DMS79 (cell line): ENCODE measurements at places on chromosomes 4 and X.

GRCh38 chr4:65669111-65670019, 924 bp downstream of the EPHA5 start:
- no peak for DNase-seq

DNA sequence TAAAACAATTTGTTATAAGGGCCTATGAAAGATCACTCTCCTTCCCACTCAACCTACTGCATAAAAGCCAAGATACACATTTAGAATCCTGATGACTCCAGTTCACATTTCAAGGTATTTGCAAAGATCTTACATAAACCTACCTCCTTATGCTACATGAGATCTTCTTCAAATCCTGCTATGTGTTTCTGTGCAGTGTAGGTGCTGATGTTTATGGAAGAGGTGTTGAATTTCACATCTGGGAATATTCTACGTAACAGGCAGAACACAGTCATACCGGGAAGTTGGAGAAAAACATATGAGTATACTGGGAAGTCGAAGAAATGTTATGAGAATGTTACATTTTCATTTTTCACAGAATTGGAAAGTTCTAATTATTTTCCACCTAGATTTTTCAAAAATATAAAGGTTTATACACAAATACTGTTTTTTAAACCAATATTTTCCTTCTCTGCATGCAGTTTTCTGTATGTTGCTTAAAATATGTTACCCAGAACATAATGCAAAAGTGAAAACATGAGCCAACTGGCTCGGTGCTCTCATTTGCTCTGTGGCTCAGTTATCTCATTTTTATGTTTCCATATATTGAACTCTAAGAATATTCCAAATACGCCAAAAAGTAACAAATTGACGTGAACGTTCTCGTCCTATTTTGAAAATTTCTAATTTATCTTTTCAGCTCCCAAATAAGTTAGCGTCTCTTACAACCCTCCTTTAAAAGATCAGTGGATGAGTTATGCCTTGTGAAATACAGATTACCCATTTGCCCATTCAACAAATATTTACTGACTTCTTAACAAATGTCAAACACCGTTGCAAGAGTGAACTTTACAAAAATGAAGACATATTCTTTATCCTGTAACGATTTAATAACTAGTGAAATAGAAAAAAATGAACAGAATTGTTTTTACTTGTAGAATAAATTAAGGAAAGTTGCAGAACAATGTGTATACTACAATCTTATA, 899.3 kb downstream of the STIM2 start:
- no peak for DNase-seq

DNA sequence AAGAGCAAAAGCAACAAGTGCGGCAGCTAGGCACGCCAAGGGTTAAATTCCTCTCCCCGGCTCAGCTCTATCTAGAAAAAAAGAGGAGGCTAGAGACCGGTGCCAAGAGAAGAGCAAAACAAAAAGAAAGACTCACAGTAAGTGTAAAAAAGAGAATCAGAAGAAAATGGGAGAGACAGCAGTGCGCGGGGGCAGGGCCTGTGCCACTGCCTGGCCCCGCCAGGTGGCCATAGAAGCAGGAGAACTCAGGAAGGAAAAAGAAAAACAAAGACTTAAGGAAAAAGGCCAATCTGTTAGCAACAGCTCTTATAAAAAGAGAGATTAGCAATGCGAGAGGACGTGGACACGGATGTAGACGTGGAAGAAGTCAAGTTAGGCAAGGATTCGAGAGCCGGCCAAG, 3.2 kb downstream of the ACOX3 start:
- no peak for DNase-seq

DNA sequence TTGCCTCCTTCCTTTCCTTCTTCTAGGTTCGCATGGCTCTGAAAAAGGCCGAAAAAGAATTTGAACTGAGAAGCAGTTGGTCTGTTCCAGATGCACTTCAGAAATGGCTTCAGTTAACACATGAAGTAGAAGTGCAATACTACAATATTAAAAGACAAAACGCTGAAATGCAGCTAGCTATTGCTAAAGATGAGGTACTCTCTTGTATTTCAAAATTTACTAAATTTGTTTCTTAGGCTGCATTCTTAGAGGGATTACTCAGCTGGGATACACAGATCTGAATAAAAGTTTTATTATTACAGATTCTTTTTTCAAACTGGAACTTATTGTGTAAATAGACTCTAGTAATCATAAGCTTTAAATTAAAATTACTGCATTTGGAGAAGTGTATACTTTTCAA, 146.9 kb downstream of the STIM2 start:
- DNase-seq: no peak

- DNase-seq: no peak
These were observed 15.2 kb upstream of the CXCL6 start for GRCh38 chr4:73821325-73821724.

GRCh38 chr4:149951152-149951900, 126.9 kb upstream of the DCLK2 start:
- no peak for DNase-seq

- DNase-seq: no peak
These were observed 175.3 kb downstream of the QDPR start for GRCh38 chr4:17336524-17336961.

DNA sequence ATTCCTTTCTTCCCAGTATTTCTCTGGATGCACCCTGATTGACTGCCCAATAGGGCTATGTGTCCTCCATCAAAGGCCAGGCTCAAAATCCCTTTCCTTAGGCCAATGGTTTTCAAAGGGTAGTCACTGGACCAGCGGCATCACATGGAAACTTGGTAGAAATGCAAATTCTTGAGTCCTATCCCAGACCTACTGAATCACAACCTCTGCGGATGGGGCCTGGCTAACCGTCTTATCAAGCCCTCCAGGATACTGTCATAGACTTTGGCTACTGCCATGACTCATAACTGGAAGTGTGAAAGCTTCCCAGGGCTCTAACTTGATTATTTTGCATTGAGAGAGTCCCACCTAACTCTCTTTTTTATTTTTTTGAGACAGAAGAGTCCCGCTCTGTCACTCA, 71.9 kb upstream of the TFDP3 start:
- DNase-seq: no peak

DNA sequence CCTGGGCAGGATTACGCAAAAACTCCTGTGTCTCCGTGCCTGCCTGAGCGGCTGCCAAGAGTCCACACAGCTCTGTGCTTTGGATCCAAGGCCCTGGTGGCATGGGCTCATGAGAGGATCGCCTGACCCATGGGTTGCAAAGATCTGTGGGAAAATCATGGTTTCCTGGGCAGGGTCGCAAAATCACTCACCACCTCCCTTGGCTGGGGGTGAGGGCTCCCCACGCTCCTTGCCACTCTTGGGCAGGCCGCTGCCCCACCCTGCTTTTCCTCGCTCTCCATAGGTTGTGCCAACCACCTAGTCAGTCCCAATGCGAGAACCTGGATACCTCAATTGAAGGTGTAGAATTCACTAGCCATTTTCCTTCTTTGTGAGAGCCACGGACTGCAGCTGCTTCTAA, 66.5 kb upstream of the MAGEB18 start:
- no peak for DNase-seq

GRCh38 chrX:119340606-119341205, 58.4 kb upstream of the SLC25A43 start:
- no peak for DNase-seq

GRCh38 chr4:113407409-113407808, 354.1 kb downstream of the CAMK2D start:
- peak; percentile 0 for DNase-seq

GRCh38 chr4:77954690-77955089, 92.1 kb downstream of the MRPL1 start:
- no peak for DNase-seq

GRCh38 chrX:32998776-32999175, 212.6 kb downstream of the DMD start:
- no peak for DNase-seq

DNA sequence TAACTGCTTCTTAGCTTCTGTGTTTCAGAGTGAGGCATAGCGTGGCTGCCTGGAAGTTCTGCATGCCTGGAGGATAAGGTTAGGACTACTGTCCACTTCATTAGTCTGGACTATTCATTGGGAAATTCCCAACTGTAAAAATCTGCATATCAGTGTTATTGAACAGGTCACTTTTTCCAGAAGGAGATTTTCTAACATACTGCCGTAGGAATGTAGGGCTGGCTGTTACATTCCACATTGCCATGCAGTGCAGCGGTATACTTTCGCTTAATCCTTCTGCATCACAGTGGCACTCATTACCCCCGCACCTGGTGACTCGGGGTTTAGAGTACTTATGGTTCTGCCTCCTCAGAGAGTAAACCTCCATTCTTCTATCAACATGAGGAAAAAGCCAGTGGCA, 104.6 kb downstream of the NPFFR2 start:
- no peak for DNase-seq

DNA sequence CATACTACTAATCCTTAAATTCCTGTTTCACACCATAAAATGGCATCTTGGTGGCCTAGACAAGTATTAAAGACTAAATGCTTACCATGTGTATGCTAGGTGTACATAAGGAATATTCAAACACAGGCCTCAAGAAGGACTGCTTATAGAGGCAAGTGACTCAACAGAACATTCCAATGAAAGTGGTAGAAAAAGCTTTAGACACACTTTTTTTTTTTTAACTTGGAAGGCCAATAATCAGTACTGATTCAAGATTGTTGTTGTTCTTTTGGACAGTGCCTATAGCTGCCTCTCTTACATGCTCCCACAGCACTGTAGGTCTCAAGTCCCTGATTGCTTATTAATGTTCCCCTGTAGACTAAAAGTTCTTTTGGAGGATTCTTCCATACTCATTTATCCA, 77.6 kb downstream of the FBXL5 start:
- DNase-seq: no peak

DNA sequence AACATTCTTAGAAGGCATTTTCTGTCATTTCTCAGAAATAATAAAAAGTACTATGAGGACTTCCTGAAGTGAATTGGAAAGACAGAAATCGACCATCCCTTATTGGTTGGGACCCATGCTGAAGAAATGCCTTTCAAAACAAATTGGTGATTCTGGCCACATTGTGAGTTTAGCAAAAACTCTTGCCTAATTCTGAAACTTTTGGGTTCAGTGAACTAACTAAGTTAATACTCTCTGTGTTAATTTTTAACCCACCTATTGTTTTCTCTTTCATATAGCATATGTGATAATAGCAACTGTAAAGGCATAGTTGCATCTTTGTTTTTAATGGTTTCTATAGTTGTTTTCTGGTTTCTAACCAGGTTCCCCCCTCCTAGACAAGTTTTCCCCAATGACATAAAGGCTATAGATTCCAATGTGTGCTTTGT, 129.3 kb upstream of the FAT1 start:
- DNase-seq: no peak

- no peak for DNase-seq
These were observed 253.8 kb upstream of the KCNIP4 start for GRCh38 chr4:22202246-22202974.

GRCh38 chrX:96004386-96004785, 680.3 kb upstream of the DIAPH2 start:
- no peak for DNase-seq

GRCh38 chr4:168696826-168697225, 200.0 kb downstream of the PALLD start:
- DNase-seq: no peak

DNA sequence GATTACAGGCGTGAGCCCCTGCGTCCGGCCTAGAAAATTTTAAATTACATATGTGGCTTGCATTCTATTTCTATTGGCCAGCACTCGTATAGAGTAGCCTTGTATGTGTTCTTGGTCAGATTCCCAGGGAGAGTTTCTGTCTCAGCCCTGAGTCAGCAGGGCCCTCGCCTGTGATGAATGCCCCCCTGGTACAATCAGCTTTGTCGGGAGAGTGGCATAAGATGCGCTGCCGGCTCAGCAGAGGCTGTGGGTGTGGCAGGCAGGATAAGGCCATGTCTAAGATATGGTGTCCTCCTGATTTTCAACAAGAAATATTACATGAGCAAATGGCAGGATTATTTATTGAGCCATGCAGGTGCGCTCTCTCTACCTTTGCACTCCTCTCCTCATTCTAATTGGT, 1.6 kb upstream of the REELD1 start:
- DNase-seq: no peak

DNA sequence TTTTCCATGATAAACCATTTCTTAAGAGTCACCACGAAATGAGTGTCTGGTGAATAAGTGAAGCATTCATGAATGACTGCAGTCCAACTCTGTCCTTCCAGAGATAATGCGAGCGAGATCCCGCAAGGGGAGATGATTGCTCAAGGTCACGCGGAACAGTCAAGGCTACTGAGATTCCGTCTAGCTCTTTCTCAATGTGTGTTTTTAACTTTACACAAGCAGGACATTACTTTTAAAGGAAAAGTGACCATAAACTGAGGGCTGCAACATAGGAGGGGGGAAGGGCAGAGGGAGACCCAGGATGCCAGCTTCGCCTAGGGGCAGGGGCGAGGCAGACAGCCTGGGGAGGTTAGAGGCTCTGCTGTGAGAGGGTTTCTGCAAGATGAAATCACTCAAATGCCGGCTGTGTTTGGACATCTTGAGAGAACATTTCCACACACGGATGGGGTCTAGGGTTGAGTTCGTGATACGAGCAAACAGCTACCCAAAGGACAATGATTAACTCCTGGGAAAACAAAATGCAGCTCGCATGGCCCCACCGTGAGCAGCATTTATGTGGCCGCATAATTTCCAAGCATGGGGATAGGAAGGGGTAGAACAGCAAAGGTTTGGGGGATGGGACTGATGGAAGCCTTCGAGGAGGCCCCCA, 23.8 kb upstream of the CCNQ start:
- no peak for DNase-seq

GRCh38 chr4:112513971-112514646, 1.9 kb downstream of the NEUROG2 start:
- DNase-seq: no peak
